ENCODE measurements at places on chromosomes 6 and 20. TPM values are rescaled to one million over a fixed set of nuclear protein-coding genes. Genes with fewer than 3 reads are reported as not detected.

WFDC10A gene
- not detected for total RNA-seq

MAVS gene
- 6.9 TPM for total RNA-seq

SIM1 gene
- not detected for total RNA-seq

C6orf132 gene
- total RNA-seq, result under 0.01 TPM
